ENCODE measurements at places on chromosomes 3 and 15.

DNA sequence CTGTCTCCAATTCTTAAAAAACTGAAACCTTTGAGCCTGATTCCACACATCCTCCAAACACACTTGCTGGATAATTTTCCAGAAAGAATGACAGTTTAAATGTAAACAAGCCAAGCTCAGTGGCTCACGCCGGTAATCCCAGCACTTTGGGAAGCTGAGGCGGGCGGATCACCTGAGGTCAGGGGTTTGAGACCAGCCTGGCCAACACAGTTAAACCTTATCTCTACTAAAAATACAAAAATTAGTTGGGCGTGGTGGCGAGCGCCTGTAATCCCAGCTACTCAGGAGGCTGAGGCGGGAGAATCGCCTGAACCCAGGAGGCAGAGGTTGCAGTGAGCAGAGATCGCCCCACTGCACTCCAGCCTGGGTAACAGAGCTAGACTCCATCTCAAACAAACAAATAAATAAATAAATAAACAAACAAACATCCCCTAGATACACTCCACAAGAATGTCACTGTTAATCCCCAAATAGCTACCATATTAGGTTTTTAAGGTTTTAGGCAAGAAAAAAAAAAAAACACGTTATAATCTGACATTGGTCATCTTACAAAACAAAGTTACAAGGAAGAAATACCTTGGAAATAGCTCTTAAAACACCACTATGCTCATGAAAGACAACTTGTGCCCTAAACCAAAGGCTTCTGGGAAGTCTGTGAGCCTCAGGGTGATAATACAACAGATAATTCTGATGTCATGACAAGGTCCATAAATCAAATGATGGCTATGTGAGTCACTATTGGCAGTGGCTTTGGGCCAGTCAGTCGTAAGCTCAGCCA is 13.2 kb downstream of the TNIK start:
- no peak for DNase-seq

DNA sequence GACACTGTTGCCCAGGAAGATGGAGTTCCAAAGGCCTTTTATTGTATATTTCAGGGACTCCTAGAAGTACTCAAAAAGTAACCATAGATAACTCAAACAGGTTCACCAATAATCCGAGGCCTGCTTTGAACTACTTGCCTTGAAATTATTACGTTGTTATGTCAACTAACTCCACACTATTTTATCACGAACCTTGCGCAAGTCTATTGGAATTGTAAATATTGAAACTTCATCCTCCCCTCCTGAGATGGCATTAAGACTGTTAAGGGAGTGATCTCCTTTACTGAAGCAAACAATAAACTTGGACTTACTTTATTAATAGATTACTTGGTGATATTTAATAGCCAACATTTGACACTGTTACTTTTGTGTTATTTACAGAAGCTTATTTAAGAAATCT is 199.6 kb upstream of the GADL1 start:
- no peak for DNase-seq

- no peak for DNase-seq
These were observed 121.3 kb upstream of the WNT5A start for GRCh38 chr3:55608301-55608937.

DNA sequence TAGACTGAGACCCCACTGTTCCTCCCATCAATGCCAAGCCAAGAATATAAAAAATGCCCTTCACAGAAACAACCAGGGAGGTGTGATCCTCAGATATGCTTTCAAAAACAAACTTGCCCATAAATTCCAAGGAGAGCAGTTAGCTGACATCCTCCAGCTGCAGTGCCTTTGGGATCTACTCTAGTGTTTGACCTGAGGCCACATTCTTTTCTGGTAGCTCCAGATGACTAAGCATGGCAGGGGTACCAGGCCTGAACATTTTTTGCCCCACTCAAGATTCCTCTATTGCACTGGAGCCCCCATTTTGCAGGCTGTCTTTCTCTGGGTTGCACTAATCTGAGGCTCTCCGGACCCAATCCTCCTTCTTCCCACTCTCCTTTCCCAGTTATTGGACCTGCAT is 27.9 kb upstream of the ACP3 start:
- no peak for DNase-seq

GRCh38 chr3:84074767-84075166 is 884.0 kb upstream of the CADM2 start:
- no peak for DNase-seq

GRCh38 chr3:183698318-183698751 is 738 bp downstream of the YEATS2 start:
- DNase-seq: peak; percentile 0

DNA sequence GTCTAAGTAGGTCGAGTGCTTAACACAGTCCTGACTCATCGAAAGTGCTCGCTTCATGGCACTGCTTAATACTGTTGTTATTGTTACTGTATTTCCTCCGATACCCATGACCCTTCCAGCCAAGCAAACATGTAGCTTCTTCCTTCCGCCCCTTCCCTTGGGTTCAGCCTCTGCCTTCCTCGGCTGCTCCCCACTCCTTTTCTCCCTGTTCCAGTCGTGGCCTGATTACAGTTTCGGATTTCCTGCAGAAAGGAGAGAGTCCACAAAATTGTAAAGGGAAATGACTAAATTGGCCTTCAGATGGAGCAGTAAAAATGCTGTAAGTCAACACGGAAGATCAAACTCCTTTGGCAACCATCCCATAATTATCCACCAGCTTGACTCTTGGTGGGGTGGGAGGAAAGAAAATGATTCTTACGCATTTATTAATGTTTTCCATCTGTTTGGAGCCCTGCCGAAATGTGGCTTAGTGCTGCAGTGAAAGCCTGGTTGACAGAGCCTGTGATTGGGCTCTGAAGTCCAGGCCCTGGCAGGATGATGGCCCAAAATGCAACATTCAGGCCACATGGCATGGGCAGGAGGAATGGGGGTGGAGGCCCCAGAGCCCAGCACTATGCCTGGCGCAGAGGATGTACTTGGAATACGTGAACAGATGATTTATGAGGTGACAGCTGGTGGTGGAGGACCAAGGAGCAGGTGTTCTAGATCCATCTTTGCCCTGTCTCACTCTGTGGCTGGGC is 37.6 kb downstream of the FAM3D start:
- DNase-seq: no peak

- no peak for DNase-seq
These were observed 9.7 kb upstream of the DCLK3 start for GRCh38 chr3:36774052-36774451.

GRCh38 chr3:40985195-40985594 is 214.1 kb upstream of the CTNNB1 start:
- no peak for DNase-seq

DNA sequence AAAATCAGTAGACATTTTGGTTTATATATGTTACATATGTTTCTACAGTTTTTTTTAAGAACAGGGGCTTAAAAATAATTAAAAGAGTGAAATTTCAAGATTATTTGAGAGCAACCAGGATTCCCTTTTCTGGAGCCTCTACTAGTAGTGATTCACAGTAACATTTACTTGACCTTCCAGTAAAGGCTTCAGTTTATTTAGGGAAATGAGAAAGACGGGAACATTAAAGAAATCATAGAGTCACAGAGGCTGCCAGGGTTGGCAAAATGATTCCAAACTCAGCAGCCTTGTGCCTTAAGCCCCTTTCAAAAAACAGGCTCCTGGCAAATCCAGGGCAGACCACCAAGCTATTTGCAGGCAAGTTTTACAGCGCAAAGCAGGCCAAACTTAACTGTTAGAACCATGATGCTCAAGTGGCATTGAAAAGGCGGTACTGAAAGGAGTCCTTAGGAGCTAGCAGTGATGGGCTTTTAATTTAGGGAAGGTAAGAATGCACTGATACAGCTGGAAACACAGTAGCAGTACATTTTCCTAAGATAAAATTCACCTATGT is 201.1 kb upstream of the ADAMTS9 start:
- DNase-seq: no peak

GRCh38 chr15:70056091-70056680 is 41.5 kb downstream of the TLE3 start:
- no peak for DNase-seq

GRCh38 chr15:96225642-96226259 is 104.7 kb upstream of the NR2F2 start:
- DNase-seq: no peak

DNA sequence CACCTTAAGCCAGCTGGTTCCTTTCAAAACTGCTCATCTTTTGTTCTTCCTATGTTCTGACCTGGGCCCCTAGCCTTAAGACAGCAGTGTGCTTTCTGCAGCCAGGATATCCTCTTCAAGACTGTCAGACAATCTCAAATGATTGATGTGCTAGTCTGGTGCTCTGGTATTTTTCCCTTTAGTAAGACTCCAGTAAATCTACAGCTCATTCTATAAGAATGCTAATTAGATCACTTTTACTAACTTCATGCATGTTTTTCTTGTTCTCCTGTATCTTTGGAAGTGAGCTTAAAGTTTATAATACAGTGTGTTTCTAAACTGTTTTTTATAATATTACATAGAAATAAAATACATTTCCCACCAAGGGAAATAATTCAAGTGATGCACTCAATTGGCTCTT is 220.9 kb upstream of the NANOGP8 start:
- no peak for DNase-seq

DNA sequence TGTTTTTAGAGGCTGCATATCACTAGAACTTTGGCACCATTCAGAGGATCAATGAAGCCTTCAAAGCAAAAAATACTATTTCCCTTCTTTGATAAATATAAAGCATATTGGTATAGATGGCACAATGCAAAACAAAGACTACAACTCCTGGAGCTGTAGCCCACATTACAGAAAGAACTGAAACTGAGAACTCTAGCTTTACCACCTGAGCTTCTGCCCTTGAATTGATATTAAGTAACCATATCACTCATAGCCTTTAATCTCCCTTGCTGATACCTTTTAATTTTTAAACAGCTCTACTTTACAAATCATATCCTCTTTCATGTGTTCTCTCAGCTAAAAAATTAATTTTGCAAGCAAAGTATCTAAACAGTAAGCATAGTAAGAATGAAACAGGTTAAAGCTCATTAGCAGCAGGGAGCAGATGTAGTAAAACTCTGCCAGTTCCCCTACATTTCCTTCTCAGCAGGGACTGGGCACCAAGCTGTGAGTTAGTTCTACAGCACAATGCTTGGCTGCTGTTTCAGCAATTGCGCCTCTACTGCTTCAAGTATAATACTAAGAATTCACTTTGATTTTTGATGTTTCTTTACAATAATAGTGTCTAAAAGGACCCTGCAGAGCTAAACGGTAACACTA is 97.9 kb upstream of the NANOGP8 start:
- DNase-seq: no peak

DNA sequence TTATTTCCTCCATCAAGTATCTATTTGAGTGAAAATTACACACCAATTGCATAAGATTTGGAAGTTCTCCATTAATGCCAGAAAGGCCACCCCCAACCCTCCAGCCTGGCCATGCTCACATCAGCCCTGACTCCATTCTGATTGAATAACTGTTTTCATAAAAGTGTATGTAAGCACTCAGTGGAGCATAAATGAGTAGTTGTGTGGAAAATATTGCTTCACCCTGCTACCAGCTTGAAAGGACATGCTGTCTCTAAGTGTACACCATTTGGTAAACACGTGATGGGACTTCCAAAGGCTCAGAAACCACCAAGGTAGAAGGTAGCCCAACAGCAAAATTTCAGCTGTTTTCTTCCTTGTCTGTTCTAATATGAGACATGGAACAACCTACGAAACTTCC is 393.8 kb downstream of the ZNF385D start:
- no peak for DNase-seq

DNA sequence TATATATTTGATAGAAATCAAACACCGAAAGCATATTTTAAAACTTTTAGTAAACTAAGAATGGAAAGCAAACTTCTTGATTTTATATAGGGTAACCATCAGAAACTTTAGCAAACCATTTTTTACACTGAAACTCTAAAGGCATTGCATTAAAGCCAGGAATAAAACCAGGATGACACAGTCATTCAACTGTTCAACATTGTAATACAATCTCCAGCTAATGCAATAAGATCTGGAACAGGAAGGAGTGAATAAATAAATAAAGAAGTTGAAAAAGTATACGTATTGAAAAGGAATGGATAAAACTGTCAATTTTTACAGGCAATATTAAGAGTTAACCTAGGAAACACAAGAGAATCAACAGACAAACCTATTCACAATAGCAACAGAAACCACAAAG is 181.9 kb upstream of the TTC14 start:
- DNase-seq: no peak

DNA sequence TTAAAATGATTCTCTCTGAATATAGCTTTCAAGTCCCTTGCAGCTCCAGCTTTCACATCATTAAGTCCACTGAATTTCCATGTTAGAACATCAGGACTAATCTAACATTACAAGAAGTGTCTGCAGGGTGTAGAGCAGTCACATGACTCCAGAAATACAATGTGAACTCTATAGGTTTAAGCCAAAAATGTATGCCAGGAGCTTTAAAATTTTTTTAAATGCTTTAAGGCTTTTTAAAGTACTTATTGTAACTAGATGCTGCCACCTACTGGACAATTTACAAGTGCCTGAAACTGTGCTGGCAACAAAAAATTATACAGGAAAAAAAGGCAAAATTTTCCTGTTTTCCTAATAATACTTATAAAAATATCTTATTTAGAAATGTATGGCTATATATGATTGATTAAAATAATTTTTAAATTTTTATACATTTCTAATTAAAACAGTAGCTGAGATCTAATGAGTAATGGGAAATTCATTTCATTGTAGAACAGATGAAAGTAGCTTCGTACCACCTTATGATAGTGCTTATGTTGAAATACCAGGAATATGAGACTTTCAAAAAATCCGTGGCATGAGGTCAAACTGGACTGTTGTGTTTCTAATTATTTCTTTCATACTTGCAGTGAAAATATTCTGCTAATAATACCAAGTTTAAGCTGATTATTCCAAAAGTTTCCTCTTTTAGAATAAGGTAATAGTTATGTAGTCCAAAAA is 25.7 kb downstream of the FSIP1 start:
- no peak for DNase-seq

DNA sequence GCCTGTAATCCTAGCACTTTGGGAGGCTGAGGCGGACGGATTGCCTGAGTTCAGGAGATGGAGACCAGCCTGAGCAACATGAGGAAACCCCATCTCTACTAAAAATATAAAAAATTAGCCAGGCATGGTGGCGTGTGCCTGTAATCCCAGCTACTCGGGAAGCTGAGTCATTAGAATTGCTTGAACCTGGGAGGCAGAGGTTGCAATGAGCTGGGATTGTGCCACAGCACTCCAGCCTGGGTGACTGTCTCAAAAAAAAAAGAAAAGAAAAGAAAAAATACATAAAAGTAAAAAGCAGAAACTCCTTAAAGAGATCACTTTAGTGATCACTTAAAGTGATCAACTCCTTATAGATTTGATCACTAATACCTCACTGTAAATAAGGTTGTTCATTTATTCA is 78.0 kb downstream of the GMPS start:
- no peak for DNase-seq

- no peak for DNase-seq
These were observed 3.9 kb downstream of the ABHD6 start for GRCh38 chr3:58241306-58242044.

- DNase-seq: no peak
These were observed 22.5 kb upstream of the BFSP2 start for GRCh38 chr3:133377396-133377795.

GRCh38 chr15:39406485-39406884 is 174.4 kb upstream of the THBS1 start:
- no peak for DNase-seq

GRCh38 chr15:101173233-101174119 is 78.4 kb downstream of the CHSY1 start:
- DNase-seq: no peak

- no peak for DNase-seq
These were observed 56.0 kb downstream of the FGD5 start for GRCh38 chr3:14874784-14875183.

All from T-helper 22 cell (primary cell).